ENCODE measurements at places on chromosomes 2 and 18. TPM values are rescaled to one million over a fixed set of nuclear protein-coding genes. Genes with fewer than 3 reads are reported as not detected.
A peak's percentile ranks its signal among the peaks of the same experiment; 100 is the strongest.

DNA sequence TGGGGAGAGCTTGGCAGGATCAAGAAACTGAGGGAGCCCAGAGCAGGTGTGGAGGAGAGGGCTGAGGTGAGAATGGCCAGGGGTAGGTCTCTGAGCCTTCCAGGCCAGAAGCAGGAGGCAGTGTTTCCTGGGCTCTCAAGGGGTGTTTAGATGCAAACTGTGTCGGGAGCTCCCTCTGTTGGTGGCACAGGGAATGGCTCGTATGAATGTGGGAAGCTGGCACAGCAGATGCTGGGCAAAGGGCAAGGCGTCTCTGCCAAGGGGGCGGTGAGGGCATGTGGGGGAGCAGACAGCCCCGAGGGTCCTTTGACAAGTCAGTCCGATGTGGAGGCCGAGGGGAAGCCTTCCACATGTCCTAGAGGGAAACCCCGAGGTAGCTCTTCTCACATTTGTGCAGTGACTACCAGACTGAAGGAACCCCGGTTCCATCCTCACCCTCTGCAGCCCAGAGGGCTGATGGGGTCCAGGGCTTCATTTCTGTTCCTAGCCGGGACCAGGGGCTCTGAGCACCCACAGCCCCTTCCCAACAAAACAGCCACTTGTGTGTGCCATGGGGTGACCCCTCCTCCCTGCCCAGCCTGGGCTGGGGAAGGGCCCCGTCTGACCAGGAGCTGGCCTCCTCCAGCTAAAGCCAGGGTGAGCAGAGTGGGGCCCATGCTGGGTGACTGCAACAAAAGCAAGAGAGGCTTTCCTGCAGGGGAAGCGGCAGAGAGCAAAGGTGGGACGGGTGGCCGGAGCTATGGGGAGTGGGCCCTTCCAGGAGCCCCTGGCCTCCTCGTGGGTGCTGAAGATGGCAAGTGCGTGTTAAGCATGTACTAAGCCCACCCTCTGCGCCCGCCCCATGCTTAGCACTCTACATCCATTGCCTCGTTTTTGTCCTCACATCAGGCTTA, 103.4 kb downstream of the SEPTIN10 start:
- DNase-seq, result peak; percentile 80

DNA sequence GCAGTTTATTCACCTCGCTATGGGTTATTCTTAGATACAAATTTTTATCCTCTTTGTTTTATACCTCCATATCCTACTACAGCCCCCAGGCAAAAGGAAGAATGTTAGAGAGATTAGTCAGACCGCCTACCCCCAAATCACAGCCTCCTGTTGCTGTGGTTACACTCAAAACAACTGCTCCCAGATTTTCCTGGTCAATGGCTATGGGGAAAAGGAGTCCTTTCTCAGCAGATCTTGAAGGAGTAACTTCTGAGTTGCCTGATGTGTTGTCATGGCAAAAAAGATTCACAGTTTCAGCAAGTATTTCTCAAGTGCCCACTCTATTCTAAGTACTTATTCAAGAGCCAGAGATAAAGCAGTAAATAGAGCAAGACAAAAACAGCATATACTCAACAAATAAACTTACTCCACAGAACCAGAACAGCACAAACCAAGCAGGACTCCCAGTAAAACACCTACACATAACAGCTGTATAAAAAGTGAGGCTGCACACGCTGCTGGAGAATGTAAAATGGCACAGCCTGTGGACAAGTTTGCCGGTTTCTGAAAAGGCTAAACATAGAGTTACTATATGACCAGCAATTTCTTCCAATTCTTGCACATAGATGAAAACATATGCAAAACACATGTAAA, 104.8 kb downstream of the NOL10 start:
- DNase-seq, result no peak

- no peak for DNase-seq
Observed at GRCh38 chr2:190412966-190413365, 4.8 kb downstream of the MFSD6 start.

- DNase-seq, result no peak
Observed at GRCh38 chr2:129233166-129233565, 746.3 kb upstream of the RAB6C start.

DNA sequence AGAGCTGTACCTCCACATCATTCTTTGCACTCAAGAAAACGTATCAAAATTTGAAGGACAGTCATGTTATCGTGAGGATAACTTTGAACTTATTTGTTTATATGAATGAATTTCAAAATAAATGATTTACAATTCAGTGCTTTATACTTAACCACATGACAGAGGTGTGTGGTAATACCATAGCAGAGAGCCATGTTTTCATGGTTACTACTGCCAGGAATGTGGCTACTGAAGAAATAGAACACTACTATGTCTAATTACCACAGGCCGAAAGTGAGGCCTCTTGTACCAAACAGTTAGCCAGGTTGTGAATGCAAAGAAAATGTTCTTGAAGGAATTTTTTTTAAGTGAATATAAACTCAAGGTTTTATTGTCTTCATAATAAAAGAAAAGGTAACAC, 49.2 kb downstream of the AAK1 start:
- DNase-seq, result no peak

GRCh38 chr18:59902131-59902992, 2.6 kb downstream of the PMAIP1 start:
- no peak for DNase-seq

GRCh38 chr2:103293742-103294077, 531.9 kb downstream of the TMEM182 start:
- DNase-seq, result no peak

DNA sequence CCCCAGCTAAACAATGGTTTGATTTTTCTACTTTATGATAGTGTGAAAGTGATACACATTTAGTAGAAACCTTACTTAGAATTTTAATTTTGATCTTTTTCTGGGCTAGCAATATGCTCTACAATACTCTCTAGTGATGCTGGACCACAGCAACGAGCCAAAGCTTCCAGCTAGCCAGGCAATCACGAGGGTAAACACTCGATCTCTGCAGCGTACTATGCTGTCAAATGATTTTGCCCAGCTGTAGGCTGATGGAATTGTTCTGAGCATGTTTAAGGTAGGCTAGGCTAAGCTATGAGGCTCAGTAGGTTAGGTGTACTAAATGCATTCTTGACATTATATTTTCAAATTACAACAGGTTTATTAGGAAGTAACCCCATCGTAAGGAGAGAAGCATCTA, 207.5 kb downstream of the LRRTM4 start:
- DNase-seq, result no peak

- no peak for DNase-seq
Observed at GRCh38 chr18:46894124-46894523, 23.2 kb downstream of the PIAS2 start.

- DNase-seq, result peak; percentile 83
Observed at GRCh38 chr2:201231781-201232466, 28.4 kb upstream of the CASP8 start.

DNA sequence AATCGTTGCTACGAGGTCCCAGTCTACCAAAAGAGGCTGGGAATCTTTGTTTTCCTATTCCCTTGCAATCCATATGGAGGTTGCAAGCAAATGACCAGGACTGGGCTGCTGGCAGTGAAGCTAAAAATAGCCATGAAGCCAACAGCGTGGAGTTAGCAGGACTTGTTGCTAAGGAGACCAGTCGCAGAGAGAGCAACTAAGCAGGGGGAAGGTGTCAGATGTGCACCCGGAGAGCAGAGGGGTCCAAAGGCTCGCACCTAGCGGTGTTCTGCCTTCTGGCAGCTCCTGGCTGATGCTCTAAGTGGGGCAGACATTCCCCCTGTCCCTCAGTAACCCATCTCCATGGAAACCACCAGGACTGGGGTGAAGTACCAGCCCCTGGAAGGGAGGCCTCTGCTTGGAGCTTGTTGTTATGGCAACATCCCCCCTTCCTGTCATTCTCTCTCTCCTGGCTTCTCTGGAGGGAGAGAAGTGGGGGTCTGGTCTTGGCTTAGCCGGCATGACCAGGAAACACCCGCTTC, 84.6 kb downstream of the DNMT3A start:
- no peak for DNase-seq

ABHD1 gene
- 0.12 TPM for total RNA-seq

SNTG2 gene
- total RNA-seq, result 1.1 TPM

CNDP1 gene
- 0.48 TPM for total RNA-seq

TGFA gene
- total RNA-seq, result 6.8 TPM

Measured in type B pancreatic cell (in vitro differentiated cells).